ENCODE measurements at places on chromosomes 11 and 22.

- no peak for DNase-seq
These were observed 390 bp upstream of the TMEM151A start for GRCh38 chr11:66291303-66291705.

- DNase-seq = peak; percentile 20
These were observed 245.0 kb upstream of the B3GAT1 start for GRCh38 chr11:134656861-134657540.

DNA sequence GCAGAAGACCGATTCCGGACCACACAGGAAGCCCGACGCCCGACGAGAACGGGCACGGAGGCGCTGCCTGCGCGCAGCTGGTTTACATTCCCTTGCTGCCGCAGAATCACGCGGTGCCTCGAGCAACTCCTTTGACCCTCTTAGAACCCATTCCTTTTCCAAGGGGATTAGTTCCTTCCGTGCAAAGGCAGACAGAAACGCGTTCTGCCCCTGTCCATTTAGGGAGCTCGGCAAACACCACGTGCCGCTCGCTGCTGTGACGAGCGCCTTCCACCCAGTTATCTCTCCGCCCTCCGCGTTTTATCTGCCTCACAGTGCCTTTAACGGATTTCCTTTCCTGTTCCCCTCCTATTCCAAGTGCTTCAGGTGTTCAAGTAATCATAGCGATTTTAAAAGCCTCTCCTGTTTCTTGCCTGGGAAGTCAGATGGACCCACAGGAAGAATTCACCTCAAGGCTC is 24.1 kb upstream of the MICAL3 start:
- no peak for DNase-seq

- DNase-seq = no peak
These were observed 688 bp downstream of the PTS start for GRCh38 chr11:112226831-112227401.

- DNase-seq = no peak
These were observed 18.3 kb upstream of the SYT7 start for GRCh38 chr11:61598886-61599868.

- no peak for DNase-seq
These were observed 181.5 kb downstream of the MAML2 start for GRCh38 chr11:96161307-96162089.
